ENCODE measurements at places on chromosomes 4 and X.

DNA sequence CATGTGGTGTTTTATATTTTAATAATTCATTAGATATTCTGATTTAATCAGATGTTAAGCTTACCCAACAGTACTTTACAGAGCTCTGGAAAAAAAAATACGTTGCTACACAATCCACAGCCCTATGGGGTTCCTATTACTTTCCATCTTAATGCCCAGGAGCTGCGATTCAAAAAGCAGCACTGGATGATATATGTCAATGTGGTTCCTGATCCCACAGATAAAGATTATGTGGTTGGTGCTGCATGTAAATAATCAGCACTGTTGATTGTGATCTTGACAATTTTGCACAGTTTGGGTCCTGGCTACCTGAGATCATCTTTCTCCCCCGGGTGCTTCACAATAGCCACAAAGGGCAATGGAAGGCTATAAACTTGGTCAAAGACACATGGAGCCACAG lies 72.7 kb upstream of the DCLK2 start:
- no peak for DNase-seq

DNA sequence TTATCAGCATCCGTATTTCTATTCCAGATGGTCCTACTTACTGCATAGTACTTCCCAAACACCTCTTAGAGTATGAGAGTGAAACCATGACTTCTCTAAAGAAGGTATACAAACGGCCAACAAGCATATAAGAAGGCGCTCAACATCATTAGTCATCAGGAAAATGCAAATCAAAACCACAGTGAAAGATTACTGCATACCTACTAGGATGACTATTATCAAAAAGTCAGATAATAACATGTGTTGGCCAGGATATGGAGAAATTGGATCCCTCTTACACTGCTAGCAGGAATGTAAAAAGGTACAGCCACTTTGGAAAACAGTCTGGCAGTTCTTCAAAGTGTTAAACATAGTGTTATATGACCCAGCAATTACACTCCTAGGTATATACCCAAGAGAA lies 215.3 kb upstream of the CXorf66 start:
- no peak for DNase-seq

- no peak for DNase-seq
Measured at GRCh38 chr4:74328501-74328900, 20.2 kb downstream of the EPGN start.

GRCh38 chr4:35201403-35201802 lies 1042.9 kb downstream of the ARAP2 start:
- no peak for DNase-seq

- DNase-seq, result no peak
Measured at GRCh38 chrX:41153448-41153847, 68.2 kb downstream of the USP9X start.

DNA sequence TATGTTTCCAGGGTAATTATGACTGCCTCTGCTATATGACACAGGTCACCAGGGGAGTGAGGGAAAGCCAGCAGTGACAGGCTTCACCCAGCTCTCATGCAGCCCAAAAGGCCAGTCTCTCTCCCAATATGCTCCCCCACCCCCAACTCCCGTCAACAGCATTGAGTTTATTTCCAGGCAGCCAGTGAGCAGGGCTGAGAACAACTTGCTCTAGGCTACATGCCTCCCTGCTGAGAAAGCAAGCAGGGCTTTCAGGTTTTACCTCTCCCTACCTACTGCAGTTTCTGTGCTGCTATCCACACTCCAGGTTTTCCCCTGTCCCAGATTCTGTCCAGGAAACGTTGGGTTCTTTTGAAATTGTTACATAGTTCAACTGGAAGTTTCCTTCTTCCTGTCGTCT lies 291.4 kb downstream of the PABPC4L start:
- DNase-seq, result no peak

DNA sequence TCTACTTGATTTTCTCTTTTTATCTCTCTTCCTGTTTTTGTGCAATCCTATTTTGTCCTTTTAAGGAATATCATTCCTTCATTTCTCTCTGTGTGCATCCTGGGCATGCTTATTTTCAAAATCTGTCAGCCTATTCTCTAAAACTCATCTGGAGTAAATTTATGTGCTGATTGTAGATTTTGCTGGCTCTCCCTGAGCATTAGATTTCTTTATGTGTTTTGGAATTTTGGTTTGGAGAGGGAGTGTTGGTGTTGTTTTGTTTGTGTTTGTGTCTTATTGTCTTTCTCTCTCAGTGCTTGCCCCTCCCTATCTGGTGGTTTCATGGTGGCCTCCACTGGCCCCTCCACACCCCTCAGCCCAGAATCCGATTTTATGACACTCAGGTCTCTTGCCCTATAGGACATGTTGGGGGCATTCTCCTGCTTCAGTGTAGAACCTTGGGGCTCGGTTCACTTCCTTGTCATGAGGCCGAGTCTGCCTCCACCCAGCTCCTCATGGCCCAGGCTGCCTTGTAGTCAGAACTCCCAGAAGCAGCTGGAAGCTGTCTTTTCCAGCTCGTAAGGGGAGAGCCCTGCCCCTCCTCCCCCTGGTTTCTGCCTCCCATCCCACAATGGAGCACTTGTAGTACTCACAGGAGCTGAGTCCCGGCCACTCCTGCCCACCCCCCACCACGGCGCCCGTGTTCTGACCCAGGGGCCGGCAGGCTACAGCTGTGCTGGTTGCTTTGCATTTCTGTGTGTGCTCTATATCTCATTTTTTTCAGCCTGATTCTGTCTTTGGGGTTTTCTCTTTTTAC lies 24.5 kb upstream of the PJA1 start:
- DNase-seq, result no peak

DNA sequence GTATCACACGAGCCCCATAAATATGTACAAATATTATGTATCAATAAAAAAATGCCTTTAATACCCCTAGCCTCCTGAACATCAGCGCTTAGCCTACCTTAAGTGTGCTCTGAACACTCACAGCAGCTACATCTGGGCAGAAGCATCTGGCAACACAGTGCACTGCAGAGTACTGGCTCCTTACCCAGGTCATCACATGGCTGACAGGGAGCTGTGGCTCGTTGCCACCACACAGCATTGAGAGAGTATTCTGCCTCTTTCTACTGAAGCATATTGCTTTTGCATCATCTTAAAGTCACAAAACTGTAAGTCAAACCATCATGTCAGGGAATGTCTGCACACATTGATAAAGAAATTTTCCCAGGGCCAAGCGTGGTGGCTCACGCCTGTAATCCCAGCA lies 55.2 kb downstream of the TRIML1 start:
- no peak for DNase-seq

DNA sequence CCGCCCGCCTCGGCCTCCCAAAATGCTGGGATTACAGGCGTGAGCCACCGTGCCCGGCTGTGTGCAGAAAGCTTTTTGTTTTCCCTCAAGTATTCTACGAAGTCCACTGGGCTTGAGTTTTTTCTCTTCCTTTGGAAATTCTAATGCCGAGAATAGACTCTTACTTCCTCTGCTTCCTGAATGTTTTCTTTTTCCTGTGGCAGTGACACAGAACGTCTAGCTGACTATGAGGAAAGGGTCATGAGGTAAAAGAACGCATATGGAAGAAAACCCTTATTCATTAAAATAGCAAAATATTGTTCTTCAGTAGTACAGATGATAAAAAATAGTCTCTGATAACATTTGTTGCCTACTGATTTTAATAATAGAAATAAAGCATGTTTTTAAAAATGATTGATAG lies 4.9 kb upstream of the SLC25A4 start:
- DNase-seq, result no peak

GRCh38 chrX:21975812-21976211 lies 35.3 kb downstream of the SMS start:
- no peak for DNase-seq

- DNase-seq, result no peak
Measured at GRCh38 chrX:111265486-111265885, 4.8 kb downstream of the CAPN6 start.

DNA sequence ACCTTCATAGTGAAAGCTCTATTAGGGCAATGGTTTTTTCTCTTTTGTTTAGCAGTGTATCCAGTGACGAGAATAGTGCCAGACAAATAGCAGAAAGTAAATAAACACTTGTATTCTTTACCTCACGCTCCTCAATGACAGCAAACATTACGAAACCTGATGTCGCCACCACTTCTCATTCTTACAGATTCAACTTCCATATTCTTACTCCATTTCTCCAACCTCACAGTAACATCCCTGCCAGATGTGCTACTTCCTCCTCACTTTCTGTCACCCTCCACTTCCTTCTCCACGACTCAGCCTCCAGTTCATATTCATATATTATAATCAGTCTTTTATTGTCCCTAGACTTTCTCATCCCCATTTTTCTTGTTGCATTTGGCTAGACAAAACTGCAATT lies 1956.2 kb upstream of the AGA start:
- no peak for DNase-seq

GRCh38 chr4:126710935-126711334 lies 921.8 kb upstream of the INTU start:
- no peak for DNase-seq

GRCh38 chr4:123536225-123536624 lies 139.6 kb downstream of the SPRY1 start:
- DNase-seq, result no peak

GRCh38 chrX:13383907-13384306 lies 64.1 kb upstream of the ATXN3L start:
- no peak for DNase-seq

GRCh38 chr4:11805842-11806241 lies 377.1 kb upstream of the HS3ST1 start:
- no peak for DNase-seq

DNA sequence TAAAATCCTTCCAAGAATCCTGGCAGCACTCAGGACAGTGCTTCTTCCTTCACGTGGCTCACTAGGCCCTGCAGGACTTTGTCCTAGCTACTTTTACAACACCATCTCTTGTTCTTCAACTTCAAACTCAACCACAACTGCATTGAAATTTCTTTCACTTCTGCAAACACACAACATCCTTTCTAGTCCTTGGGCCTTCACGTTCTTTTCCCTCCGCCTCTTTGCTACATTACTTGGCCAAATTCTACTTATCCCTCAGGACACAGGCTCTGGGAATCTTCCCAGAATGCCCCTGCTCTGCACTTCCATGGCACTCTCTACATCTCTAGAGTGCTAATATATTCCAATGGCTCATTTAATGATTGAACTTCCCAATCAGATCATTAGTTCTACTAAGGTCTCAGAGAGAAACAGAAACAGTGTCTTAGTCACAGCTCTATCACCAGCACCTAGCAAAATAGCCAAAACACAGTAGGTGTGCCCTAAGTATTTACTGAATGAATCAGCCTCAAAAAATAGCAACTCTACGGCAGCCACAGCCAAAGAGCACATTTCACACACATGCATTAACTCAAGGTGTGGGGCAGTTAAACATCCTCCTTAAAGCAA lies 73.3 kb downstream of the MANBA start:
- no peak for DNase-seq

DNA sequence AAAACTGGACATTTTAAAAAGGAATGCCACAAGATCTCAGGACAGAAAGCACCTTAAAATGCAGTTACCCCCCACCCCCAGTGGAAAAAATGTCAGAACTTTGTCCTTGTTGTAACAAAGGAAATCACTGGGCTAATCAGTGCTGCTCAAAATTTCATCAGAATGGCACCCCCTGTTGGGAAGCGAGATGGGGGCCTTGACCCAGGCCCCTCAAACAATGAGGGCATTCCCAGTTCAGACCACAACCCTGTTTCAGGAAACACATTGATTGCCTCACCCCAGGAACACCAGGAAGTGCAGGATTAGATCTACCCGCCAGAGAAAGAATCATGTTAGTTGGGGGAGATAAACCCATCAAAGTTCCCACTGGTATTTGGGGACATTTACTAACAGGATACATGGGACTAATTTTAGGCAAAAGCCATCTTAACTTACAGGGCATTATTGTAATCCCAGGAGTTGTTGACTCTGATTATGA lies 16.4 kb downstream of the SPIN2B start:
- no peak for DNase-seq

DNA sequence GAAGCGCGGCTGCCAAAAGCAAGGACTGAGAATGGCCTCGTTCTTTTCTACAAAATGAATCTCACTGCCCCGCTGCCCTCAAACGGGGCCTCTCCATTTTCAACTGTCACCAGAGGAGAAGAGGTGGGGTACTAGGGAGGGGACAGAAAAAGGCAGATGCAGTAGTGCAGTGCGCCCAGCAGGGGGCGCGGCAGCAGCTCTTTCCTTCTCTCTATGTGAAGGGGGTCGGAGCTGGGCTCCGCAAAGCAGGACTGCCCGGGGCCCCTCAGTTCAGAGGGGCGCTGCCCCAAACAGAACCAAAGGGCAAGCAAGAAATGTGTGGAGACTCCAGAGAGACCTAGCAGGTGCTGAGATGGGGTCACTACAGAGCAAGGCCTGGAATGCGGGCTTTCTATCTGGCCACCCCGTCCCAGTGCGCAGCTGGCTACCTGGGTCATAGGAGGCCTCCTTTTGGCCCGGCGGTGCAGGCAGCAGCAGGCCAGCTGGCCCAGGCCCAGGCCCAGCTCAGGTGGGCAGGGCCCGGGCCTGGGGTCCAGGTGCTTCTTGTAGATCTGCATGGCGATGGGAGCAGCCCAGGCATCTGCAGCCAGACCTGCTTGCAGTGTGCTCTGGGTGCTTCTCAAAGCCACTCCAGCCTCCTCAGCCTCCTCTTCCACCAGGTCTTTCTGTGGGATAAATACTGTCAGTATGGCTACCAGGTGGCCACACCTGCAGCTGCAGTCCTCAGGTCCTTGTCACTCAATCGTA lies 5.9 kb downstream of the IRAK1 start:
- peak; percentile 76 for DNase-seq

Data from activated CD8-positive, alpha-beta memory T cell treated with anti-CD3 and anti-CD28 coated beads for 24 hours (primary cell).